Right lobe of liver (tissue), 6 donors: ENCODE measurements at places on chromosomes 16 and 17. TPM values are rescaled to one million over a fixed set of nuclear protein-coding genes. Genes with fewer than 3 reads are reported as not detected.

Gene CYGB
- 2.1 TPM for total RNA-seq

GRCh38 chr16:85113913-85114312 lies 1.6 kb upstream of the CIBAR2 start:
- H3K4me3 ChIP-seq = no peak overlapping the region
- H3K36me3 ChIP-seq = no peaks in the 10 kb centered on the region
- H3K27me3 ChIP-seq = no peaks in the 10 kb centered on the region
- DNase-seq = no peak
- no peak overlapping the region for H3K27ac ChIP-seq

DNA sequence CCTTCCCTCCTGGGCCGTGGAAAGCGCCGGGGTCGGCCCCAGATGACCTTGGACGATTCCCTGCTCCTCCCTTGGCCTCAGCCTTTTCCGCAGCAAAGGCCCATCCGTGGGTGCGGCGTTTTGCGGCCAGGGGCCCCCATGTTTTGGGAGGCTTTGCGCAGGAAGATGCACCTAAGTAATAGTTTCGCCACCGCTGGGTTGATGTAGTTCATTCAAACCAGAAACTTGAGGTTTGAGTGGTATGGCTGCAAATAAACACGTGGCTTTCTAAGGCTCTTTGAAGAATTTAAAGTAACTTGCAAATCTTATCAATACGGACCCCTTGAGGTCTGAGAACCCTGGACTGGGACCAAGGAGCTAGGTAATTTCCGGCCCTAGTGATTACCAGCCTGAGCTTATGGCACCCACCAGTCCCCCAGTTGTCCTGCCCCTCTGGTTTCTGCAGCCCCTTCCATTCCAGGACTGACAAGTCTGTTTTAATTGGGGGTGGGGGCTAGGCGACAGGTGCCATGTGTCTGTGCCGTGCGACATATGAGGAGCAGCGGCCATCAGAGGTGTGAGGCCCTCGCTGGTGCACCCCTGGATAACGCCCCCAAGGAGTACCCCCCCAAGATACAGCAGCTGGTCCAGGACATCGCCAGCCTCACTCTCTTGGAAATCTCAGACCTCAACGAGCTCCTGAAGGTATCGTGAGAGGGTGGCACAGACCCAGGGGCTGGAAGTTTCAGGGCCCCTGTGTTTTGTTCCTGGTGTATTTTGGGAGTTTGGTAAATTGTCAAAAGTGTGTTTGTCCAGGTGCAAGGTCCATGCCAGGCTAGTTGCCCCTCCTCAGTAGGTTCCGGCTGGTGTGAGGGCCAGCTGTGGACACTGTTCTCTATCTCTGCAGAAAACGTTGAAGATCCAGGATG lies 834 bp downstream of the MRPL12 start:
- no peaks in the 10 kb centered on the region for H3K4me1 ChIP-seq
- no peaks in the 10 kb centered on the region for H3K36me3 ChIP-seq
- H3K4me3 ChIP-seq = peak overlapping the region; percentile 95
- H3K27me3 ChIP-seq = no peaks in the 10 kb centered on the region
- H3K27ac ChIP-seq = peak overlapping the region; percentile 92

DNA sequence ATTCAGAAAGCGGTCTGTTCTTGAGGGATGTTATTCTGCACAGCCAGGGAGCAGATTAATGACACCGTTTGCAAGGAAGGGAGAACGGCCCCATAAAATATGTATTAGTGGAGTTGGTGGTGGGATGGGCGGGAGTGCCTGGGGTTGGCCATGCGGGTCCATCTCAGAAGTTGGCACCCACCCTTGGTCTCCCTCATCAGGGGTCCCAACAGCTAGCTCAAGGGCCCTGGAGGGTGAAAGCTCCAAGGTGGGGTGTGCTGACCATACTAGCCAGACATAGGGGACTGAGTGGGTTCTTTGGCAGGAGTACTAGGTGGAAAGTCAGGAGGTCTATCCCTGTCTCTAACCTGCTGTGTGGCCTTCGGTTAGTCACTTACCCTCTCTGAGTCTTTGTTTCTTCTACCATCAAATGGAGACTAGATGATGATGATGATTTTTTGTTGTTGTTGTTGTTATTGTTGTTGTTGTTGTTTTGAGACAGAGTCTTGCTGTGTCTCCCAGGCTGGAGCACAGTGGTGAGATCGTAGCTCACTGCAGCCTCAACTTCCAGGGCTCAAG lies 83.2 kb upstream of the BRD7 start:
- H3K27ac ChIP-seq = no peak overlapping the region
- no peaks in the 10 kb centered on the region for H3K36me3 ChIP-seq
- H3K4me3 ChIP-seq = no peak overlapping the region
- no peaks in the 10 kb centered on the region for H3K4me1 ChIP-seq
- no peaks in the 10 kb centered on the region for H3K27me3 ChIP-seq

Gene HES7
- not detected for total RNA-seq

DNA sequence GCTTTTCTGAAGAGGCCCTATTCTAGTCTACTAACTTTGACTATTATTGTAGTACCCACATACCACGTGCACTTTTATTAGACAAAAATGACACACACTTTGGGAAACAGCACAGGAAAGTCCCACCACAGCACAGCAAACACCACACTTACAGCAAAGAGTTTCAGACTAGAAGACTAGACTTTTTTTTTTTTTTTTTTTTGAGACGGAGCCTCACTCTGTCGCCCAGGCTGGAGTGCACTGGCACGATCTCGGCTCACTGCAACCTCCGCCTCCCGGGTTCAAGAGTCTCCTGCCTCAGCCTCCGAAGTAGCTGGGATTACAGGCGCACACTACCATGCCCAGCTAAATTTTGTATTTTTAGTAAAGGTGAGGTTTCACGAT lies 20.1 kb downstream of the YWHAE start:
- no peak for DNase-seq
- H3K36me3 ChIP-seq = no peaks in the 10 kb centered on the region
- no peaks in the 10 kb centered on the region for H3K27me3 ChIP-seq
- H3K4me3 ChIP-seq = no peak overlapping the region

DNA sequence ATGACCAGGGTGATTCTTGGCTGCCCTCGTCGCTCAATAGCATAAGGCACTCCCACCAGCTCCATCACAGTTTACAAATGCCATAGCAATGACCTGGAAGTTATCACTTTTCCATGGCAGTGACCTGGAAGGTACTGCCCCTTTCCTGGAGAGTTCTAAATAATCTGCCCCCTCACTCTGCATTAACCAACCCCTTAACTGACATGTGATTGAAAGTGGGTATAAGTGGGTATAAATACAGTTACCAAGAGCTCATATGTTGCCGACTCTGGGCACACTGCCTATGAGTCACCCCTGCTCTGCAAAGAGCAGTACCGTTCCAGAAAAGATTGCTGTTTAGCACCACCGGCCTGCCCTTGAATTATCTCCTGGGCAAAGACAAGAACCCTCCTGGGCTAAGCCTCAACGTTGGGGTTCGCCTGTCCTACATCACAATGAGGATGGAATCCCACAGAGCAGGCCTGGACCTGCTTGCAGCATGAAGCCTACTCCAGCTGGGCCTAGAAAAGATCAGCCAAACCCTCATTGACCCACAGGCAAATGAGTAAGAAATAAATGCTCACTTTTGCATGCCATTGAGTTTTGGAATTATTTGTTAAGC lies 95.2 kb upstream of the SEC14L1 start:
- H3K36me3 ChIP-seq = no peaks in the 10 kb centered on the region
- H3K4me3 ChIP-seq = no peak overlapping the region
- H3K4me1 ChIP-seq = no peaks in the 10 kb centered on the region
- no peak for DNase-seq
- no peaks in the 10 kb centered on the region for H3K27me3 ChIP-seq

DNA sequence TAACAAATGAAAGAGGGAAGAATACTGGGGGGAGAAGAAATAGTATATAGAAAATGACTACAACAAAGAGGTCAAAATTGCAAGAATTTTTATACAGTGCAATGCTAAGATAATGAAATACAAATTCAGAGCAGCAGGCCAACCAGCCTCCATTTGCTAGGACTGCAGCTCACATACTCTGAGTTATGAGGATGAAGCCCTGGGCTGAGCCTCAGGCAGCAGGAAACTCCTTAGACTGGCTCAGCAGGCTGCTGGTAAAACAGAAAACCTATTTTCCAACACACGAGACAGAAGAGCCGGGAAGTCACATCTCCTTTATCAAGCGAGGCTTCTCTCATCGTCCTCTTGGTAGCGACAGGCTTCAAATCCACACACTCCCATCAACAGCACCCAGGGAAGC lies 296.5 kb downstream of the SLC39A11 start:
- no peak overlapping the region for H3K4me3 ChIP-seq
- H3K27ac ChIP-seq = no peak overlapping the region
- H3K4me1 ChIP-seq = no peaks in the 10 kb centered on the region
- peaks cover 4% of the 10 kb centered on the region for H3K36me3 ChIP-seq

GRCh38 chr16:20952139-20952920 lies 51.8 kb downstream of the LYRM1 start:
- no peak overlapping the region for H3K27ac ChIP-seq
- no peaks in the 10 kb centered on the region for H3K27me3 ChIP-seq
- H3K4me1 ChIP-seq = no peaks in the 10 kb centered on the region
- no peaks in the 10 kb centered on the region for H3K36me3 ChIP-seq
- no peak overlapping the region for H3K4me3 ChIP-seq
- no peak for DNase-seq

- DNase-seq = no peak
- no peak overlapping the region for H3K27ac ChIP-seq
- no peaks in the 10 kb centered on the region for H3K36me3 ChIP-seq
- H3K27me3 ChIP-seq = no peaks in the 10 kb centered on the region
- no peak overlapping the region for H3K4me3 ChIP-seq
Observed at GRCh38 chr17:56810343-56810742, 23.4 kb downstream of the C17orf67 start.

GRCh38 chr16:27582883-27583282 lies 32.9 kb downstream of the KATNIP start:
- DNase-seq = no peak
- H3K27ac ChIP-seq = no peak overlapping the region
- no peaks in the 10 kb centered on the region for H3K36me3 ChIP-seq
- H3K27me3 ChIP-seq = no peaks in the 10 kb centered on the region
- H3K4me3 ChIP-seq = no peak overlapping the region

Gene CCL8
- not detected for total RNA-seq

DNA sequence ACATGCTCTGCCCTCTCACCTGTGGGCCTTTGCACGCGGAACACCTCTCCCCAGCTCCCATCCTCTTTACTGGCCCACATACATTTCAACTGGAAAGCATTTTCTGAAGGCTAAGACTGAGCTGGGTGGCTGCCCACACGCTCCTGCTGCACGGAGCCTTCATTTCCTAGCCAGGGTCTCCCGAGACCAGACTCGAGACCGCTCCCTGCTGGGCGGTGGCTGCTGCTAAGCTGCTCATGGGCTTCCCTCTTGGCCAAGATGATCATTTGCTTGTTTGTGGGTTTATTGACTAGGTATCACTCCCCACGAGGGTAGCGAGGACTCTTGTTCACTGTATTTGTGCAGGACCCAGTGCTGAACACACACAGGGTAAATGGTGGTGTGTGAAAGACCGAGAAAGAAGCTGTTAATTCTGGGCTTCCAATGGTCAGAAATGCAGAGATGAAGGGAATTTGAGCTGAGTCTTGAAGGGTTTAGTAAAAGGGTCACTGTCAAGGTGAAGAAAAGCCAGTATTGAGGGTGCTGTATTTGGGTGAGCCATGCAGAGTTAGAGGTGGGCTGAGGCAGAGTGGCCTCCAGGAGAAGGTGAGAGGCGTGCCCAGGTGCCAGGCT lies 907 bp downstream of the TRAPPC2L start:
- peak; percentile 85 for DNase-seq
- no peak overlapping the region for H3K27ac ChIP-seq
- no peaks in the 10 kb centered on the region for H3K27me3 ChIP-seq
- H3K36me3 ChIP-seq = no peaks in the 10 kb centered on the region

GRCh38 chr16:20236579-20237289 lies 90.6 kb downstream of the GP2 start:
- no peak overlapping the region for H3K27ac ChIP-seq
- no peaks in the 10 kb centered on the region for H3K36me3 ChIP-seq
- H3K4me3 ChIP-seq = no peak overlapping the region
- H3K27me3 ChIP-seq = no peaks in the 10 kb centered on the region

DNA sequence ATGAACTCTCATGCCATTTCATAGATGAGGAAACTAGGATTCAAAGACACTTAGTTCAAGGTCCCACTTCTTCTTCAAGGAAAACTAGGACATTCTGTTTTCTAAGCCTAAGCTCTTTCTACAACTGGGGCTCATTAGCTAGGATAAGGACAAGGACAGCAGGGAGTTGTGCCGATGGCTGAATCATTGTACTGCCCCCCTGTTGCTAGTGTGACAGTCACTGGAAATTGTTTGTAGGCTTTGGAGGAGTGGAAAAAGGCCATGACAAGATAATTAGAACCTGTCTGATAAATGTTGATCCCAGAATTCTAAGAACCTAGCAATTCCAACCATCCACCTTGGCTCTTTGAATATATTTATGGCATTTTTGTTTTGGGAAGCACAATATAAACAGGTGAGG lies 445.7 kb downstream of the CDH8 start:
- H3K4me1 ChIP-seq = no peaks in the 10 kb centered on the region
- DNase-seq = no peak
- H3K27me3 ChIP-seq = no peaks in the 10 kb centered on the region
- no peaks in the 10 kb centered on the region for H3K36me3 ChIP-seq
- no peak overlapping the region for H3K27ac ChIP-seq

- no peak for DNase-seq
- no peaks in the 10 kb centered on the region for H3K27me3 ChIP-seq
- no peak overlapping the region for H3K27ac ChIP-seq
- no peaks in the 10 kb centered on the region for H3K36me3 ChIP-seq
Observed at GRCh38 chr16:9415545-9415944, 324.1 kb downstream of the HAPSTR1 start.

Gene CCDC154
- not detected for total RNA-seq

DNA sequence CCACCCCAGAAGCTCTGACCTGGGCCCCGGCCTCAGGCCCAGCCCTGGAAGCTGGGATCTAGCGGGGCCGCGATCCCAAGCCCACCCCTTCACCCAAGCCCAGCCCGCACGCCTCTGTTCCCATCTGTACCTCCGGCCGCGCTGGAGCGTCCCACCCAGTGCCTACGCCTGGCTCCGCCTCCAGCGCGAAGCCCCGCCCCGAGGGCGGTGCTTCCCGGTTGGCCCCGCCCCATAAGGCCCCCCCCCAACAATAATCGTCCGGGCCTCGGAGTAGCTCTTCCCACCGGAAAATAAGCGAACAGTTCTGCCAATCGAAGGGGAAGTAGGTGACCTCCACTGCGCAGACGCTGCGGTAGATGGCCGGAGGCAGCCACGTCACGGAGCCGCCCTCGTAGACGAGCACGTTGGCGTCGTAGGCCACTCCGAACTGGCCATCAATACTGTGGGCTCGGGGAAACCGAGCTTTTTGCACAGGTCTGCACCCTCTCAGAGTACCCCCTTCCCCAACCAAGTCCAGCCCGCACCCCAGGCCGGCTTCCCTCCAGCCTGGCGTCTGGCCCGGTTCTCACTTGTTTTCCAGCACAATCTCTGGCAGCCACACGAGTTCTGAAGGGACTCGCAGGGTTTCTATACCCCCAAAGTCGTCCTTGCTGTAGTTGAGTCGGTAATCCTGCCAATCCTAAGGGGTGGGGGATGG lies 1.1 kb downstream of the CHRNE start:
- no peaks in the 10 kb centered on the region for H3K27me3 ChIP-seq
- H3K4me1 ChIP-seq = peaks cover 23% of the 10 kb centered on the region
- H3K36me3 ChIP-seq = no peaks in the 10 kb centered on the region
- H3K4me3 ChIP-seq = peak overlapping the region; percentile 27
- H3K27ac ChIP-seq = no peak overlapping the region

- no peak overlapping the region for H3K4me3 ChIP-seq
- no peaks in the 10 kb centered on the region for H3K36me3 ChIP-seq
- no peak overlapping the region for H3K27ac ChIP-seq
- H3K4me1 ChIP-seq = no peaks in the 10 kb centered on the region
- H3K27me3 ChIP-seq = no peaks in the 10 kb centered on the region
Observed at GRCh38 chr16:2874032-2874911, 8.7 kb upstream of the FLYWCH2 start.

- no peaks in the 10 kb centered on the region for H3K27me3 ChIP-seq
- H3K4me3 ChIP-seq = no peak overlapping the region
- no peak overlapping the region for H3K27ac ChIP-seq
- H3K4me1 ChIP-seq = no peaks in the 10 kb centered on the region
- no peak for DNase-seq
Observed at GRCh38 chr17:78737332-78737731, 44.7 kb downstream of the CYTH1 start.
